ENCODE measurements at places on chromosomes 13 and 19.
A peak's percentile ranks its signal among the peaks of the same experiment; 100 is the strongest.

- no peak for DNase-seq
Measured at GRCh38 chr13:50243931-50244330, 228.7 kb downstream of the KCNRG start.

DNA sequence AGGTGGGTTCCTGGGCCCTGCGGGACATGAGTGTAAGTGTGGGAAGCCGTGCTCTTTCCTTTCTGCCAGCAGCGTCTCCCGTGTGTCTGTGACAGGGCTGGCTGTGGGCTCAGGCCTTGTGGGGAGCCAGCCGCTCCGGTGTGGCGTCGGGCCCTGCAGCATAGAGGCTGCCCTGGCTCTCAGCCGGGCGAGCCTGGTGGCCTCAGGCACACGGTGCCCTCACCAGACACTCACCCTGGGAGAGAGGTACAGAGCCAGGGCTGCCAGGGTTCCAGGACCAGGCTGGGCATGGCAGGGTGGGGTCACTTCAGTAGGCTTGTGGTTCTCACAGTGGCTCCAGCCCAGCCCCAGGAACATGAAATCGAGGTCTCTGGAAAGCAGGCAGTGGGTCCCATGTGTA is 324.8 kb downstream of the TEX29 start:
- DNase-seq, result no peak

GRCh38 chr19:597406-598315 is 8.0 kb downstream of the HCN2 start:
- DNase-seq, result no peak

- DNase-seq, result no peak
Measured at GRCh38 chr13:81295177-81295576, 954.3 kb upstream of the SPRY2 start.

GRCh38 chr13:31009166-31009565 is 76.7 kb downstream of the TEX26 start:
- no peak for DNase-seq

- no peak for DNase-seq
Measured at GRCh38 chr19:7718668-7719067, 13.2 kb downstream of the CLEC4G start.

DNA sequence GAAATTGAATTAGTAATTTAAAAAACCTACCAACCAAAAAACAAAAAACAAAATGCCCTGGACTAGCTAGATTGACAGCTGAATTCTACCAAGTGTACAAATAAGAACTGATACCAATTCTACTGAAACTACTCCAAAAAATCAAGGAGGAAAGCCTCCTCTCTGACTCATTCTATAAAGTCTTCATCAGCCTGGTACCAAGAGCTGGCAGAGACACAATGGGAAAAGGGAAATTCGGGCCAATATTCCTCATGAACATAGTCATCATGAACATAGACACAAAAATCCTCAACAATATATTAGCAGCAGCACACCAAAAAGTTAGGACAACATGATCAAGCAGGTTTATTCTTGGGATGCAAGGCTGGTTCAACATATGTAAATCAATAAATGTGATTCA is 2667.7 kb upstream of the PCDH20 start:
- DNase-seq, result no peak

- DNase-seq, result no peak
Measured at GRCh38 chr19:42165146-42165545, 32.9 kb upstream of the POU2F2 start.

DNA sequence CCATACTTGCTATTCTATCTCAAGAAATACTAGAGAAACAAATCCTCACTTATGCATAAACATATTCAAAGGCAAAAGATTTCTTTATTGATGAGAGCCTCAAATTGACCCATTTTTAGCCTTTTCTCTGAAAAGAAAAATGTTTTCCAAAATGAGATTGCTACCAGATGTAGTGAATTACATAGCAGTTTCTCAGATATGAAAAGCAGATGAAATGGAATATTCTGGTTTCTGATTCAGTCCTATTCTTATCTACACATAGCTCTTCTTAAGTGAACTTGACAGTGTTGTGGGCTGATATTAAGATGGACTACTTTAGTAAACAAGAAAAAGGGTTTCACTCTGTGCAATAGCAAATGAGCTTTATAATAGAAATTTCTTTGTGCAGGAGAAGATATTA is 183.5 kb downstream of the DNAJC15 start:
- no peak for DNase-seq

DNA sequence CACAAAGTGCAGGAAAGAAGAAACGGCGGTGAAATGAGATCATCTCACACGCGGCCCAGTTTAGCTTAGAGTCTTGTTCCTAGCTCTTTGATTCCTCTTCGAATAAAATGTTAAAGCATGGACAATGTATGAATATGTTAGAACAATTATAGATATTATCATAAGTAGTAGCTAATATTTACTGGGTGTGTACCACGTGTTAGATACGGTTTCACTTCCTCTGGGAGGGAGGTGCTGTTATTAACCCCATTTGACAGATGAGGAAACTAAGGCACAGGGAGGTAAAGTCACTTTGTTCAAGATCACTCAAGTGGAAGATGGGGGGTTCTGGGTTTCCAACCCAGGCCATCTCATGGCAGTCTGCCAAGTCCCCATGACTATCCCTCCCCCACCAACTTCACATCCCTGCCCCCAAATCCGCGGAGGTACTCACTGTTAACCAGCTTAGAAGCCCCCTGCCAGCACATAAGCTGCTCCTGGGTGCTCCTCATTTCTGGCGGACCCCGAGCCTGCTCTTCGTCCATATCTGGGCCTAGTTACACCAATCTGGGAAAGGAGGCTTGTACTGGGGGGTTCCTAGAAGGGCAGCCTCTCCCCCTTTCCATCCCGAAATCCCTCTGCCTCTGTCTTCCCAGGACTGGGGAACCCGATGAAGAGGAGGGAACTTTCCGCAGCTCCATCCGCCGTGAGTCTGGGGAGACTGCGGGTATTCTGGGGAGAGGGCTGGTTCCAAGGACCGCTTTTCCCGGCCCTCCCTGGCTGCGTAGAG is 1.0 kb upstream of the FXYD7 start:
- no peak for DNase-seq

DNA sequence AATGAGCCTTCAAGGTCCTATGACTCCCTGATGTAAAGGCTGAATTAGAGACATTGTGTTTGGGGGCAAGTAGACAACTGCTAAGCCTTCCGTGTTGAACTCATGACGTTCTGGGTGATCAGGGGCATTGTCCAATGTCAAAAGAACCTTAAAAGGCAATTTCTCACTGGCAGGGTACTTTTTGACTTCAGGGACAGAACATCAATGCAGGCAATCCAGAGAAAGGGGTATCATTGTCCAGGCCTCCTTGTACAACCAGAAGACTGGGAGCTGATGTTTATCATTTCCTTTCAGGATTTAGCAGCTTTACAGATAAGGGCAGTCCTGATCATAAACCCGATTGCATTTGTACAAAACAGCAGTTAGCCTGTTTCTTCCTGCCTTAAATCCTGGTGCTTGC is 25.0 kb upstream of the SMAD9 start:
- DNase-seq, result no peak

GRCh38 chr13:20525144-20525600 is 485 bp downstream of the CRYL1 start:
- peak; percentile 9 for DNase-seq

DNA sequence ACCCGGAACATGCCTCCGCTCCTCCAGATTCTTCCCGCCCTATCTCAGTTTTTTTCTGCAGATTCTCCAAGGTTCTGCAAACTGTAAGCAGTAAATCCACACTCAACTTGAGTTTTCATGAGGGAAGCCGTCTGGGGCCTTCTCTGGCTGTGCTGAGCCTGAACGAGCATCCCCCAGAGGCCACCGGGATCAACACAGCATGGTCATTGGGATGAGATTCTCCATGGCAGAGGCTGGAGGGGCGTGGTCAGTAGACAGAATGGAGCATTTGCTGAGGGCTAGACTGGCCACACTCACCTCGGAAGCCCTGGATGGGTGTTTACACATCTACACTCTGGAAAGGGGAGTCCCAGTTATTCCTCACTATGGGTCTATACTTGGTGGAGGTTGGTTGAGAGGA is 2.3 kb upstream of the LILRA4 start:
- no peak for DNase-seq

DNA sequence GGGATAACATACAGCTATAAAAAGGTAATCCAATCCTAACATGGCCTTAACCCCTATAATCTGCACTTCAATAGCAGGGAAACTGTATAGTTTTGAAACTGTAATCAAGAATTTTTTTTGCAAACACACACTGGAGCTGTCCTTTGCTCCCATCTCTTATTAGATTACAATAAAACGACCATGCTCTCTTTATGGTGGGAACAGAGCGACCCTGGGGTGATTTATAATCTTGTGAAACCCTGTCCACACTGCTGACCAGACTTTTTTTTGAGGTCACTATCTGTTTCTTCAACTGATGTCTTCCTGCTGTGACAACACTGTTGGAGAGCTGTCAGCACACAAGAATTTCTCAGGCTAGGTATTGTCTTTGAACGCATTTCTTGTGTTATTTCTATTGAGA is 35.3 kb downstream of the DACH1 start:
- no peak for DNase-seq

GRCh38 chr19:480016-480855 is 16.1 kb upstream of the MADCAM1 start:
- no peak for DNase-seq

GRCh38 chr13:31416066-31416465 is 216.3 kb downstream of the B3GLCT start:
- DNase-seq, result no peak

- DNase-seq, result no peak
Measured at GRCh38 chr13:74158028-74158427, 23.8 kb upstream of the KLF12 start.

GRCh38 chr19:4389064-4389375 is 11.3 kb downstream of the SH3GL1 start:
- no peak for DNase-seq

GRCh38 chr19:2136796-2137195 is 14.6 kb downstream of the AP3D1 start:
- DNase-seq, result no peak

GRCh38 chr13:46595136-46595884 is 42.3 kb downstream of the LRCH1 start:
- DNase-seq, result no peak

GRCh38 chr13:27252467-27252866 is 1.1 kb downstream of the RPL21 start:
- DNase-seq, result no peak

GRCh38 chr13:33721724-33722123 is 96.2 kb upstream of the RFC3 start:
- no peak for DNase-seq

GRCh38 chr13:101146101-101146898 is 270.0 kb downstream of the NALCN start:
- no peak for DNase-seq

GRCh38 chr13:41053384-41053826 is 7.9 kb upstream of the WBP4 start:
- no peak for DNase-seq

- no peak for DNase-seq
Measured at GRCh38 chr19:3537101-3537437, 1.9 kb upstream of the TEKTIP1 start.

DNA sequence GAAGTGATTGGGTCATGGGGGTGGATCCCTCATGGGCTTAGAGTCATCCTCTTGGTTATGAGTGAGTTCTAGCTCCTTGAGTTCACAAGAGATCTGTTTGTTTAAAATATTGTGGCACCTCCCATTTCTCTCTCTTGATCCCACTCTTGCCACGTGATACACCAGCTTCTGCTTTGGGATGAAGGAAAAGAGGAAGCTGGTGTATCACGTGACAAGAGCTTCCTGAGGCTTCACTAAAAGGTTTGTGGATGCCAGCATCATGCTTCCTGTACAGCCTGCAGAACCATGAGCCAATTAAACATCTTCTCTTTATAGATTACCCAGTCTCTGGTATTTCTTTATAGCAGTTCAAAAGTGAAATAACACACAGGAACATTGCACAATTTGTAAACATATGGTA is 352.5 kb upstream of the ATXN8OS start:
- DNase-seq, result no peak

- no peak for DNase-seq
Measured at GRCh38 chr19:15154002-15154612, 46.7 kb downstream of the NOTCH3 start.

- no peak for DNase-seq
Measured at GRCh38 chr13:24642219-24642618, 38.0 kb upstream of the ATP12A start.

- DNase-seq, result no peak
Measured at GRCh38 chr19:32626969-32627368, 46.0 kb downstream of the PDCD5 start.

DNA sequence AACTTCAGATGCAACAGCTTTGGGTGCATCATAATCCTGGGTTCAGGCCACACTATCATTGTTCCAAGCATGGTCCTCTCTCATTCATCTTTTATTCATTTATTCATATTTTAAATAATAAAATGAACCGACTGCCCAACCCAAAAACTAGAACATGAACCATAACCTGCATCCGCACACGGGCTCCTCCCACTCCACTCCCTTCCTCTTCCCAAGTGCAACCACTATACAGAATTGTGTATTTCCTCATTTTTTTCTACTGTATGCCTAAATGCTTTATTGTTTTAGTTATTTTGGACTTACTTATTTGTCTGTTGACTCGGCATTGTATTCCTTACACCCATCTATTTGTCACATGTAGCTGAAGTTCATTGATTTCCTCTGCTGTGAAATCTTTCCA is 30.7 kb upstream of the POMP start:
- no peak for DNase-seq

DNA sequence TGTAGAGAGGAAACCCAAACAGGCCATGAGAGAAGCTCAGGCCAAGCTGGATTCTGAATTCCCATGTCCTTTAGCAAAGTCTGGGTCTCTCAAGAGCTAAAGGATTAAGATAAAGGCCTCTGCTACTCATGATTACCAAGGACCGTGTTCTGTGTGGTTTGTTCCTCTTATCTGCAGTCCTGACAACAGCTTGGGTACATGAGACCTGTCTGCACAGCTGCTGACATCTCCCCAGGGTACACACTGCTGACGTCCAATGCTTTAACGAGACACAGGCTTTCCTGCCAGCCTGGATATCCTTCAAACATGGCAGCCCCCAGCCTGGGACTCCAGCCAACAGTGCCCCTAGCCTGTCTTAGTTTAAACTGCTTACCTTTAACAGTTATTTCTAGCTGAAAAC is 211.0 kb downstream of the SLC7A1 start:
- no peak for DNase-seq

- no peak for DNase-seq
Measured at GRCh38 chr13:78631077-78631476, 27.7 kb upstream of the POU4F1 start.

DNA sequence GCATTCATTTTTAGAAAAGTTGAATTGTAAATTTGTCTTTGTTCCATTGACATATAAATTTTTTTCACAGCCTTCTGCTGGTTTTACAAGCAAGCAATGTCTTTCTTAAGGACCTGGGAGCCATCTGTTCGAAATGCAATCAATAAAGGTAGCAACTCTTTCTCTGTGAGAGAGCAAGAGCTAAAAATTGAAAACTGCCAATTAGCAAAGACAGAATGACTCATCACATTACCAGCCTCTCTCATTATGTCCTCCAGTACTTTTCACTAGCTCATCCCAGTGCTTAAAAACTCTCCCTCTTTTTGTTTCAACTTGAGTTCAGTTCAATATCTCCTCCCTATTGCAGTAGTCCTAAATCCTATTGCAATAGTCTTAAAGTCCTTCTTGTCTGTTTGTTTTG is 760.7 kb upstream of the SLITRK6 start:
- no peak for DNase-seq
